GOT3 (cell line): ENCODE measurements at places on chromosomes 13 and 19.

GRCh38 chr19:52535771-52536447, 8.4 kb downstream of the ZNF808 start:
- no peak for DNase-seq

DNA sequence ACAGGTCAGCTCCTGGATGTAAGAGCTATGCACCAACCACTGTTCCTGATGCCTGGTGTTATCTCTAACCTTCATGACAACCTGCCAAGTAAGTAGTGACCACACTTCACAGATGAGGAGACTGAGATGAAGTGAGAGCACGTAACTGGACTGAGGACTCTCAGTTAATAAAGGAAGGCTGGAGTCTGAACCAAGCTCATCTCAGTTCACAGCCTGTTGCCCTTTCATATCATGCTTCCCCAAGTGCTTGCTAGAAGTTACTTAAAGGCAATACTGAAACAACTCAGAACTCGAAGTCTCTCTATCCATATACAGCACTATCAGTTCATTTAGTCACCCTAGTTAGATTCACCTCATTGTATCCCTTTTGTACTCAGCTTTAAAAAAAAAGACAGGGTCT, 119.7 kb downstream of the ABCC4 start:
- DNase-seq: no peak

GRCh38 chr13:104111031-104111430, 1044.8 kb upstream of the SLC10A2 start:
- DNase-seq: no peak

DNA sequence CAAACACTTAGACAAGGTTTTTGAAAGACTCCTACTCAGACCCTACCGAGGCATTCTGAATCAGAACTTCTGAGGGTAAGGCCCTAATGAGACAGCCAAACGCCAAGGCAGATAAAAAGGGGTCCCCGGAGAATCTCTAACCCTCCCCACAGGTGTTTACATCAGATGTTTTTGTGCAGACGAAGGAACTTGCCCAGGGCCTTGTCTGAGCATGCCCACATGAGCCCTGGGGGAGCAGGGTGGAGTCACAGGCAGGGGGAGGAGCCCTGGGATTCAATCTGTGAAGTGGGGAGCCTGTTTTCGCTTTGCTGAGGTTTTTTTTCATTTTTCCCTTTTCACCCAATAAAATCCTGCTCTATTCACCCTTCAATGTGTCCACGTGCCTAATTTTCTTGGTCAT, 61.6 kb upstream of the MED4 start:
- DNase-seq: no peak

DNA sequence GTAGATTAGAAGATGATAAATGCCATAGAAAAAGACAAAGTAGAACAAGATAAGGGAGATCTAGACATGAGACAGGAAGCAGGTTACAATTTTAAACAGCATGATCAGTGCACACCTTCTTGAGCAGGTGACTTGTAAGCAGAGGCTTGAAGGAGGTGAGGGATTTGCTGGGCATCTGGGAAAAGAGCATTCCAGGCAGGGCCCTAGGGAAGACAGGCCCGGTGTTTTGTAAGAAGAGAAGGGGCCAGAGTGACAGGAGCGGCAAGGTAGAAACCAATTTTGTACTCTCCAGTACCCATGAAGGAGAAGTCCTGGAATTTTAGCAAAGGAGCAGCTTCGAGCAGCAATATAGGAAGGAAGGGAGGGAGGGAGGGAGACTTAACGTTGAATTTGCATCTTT, 296.5 kb downstream of the MZT1 start:
- DNase-seq: no peak

- no peak for DNase-seq
Measured at GRCh38 chr13:101736566-101736965, 284.1 kb downstream of the ITGBL1 start.

- DNase-seq: no peak
Measured at GRCh38 chr19:48760504-48761205, 5.3 kb downstream of the FGF21 start.

- no peak for DNase-seq
Measured at GRCh38 chr13:57698851-57699250, 67.3 kb downstream of the PCDH17 start.

- DNase-seq: no peak
Measured at GRCh38 chr13:22061371-22061805, 390.5 kb downstream of the FGF9 start.

DNA sequence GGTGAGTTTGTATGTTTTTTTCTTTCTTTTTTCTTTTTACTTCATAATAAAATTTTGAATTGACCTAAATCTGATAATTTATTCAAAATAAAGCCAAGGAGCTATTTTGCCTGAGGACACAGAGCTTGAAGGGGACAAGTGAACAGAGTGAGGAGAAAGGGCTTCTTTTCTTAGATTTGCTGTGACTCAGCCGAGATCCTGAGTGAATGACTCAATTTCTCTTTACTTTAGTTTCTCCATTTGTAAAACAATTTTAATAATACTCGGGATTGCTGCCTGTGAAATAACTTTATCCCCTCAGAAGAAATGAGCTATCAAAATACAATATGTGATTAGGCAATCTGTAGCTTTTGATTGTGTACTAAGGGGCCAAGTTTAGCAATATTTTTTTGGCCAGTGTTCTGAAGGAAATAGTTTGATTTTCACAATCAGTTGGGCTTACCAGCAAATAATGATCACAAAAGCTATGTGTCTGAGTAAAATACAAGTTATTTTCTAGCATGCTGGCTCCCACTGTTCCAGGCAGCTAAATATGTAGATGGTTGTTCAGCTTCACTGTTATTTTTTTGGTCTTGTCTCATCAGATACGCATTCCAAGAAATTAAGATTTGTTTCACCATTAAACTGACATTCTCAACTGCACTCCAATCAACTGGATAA, 437.5 kb downstream of the FGF9 start:
- DNase-seq: no peak

- no peak for DNase-seq
Measured at GRCh38 chr19:20478936-20479335, 86.6 kb downstream of the ZNF737 start.

DNA sequence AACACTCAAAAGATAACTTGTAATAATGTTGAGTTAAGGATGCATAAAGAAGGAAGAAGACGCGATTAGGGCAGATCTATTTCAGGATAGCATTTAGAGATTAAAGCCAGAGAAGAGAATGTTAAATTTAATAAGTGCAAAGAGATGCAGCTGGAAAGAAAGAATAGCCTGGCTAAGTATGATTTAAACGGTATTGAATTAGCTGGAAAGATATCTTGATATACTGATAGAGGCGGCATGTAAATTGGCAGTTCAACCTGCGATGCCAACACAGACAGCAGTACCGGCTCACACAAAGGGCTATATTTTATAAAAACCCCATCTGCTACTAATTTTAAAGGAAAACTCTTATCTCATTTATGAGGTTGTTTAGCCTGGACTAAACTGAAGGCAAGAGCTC, 121.4 kb downstream of the ENOX1 start:
- no peak for DNase-seq

DNA sequence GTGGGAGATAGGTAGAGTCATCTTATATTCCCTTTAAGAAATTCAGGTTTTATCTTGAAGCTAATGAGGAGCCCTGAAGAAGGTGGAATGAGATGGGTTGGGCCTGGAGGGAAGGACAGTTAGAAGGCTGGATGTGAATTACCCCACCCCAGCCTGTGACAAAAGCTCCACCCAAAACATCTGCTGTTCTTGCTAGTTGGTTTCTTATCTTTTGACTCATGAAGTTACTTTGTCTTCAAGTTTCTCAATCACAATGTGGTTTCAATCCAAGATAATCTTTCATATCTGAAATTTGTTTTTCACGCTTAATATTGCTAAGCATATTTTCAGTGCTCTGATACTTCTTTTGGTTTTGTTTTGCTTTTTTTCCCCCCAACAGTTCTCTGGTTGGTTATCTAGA, 38.3 kb upstream of the HMGB1 start:
- DNase-seq: no peak

DNA sequence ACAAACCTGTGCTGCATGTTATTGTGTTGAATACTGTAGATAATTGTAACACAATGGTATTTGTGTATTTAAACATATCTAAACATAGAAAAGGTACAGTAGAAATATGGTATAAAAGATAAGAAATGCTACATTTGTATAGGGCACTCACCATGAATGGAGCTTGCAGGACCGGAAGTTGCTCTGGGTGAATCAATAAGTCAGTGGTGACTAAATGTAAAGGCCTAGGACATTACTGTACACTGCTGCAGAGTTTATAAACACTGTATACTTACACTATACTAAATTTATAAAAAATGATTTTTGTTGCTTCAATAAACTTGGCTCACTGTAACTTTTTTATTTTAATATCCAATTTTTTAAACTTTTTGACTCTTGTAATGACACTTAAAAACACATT, 34.4 kb downstream of the LMO7 start:
- no peak for DNase-seq

DNA sequence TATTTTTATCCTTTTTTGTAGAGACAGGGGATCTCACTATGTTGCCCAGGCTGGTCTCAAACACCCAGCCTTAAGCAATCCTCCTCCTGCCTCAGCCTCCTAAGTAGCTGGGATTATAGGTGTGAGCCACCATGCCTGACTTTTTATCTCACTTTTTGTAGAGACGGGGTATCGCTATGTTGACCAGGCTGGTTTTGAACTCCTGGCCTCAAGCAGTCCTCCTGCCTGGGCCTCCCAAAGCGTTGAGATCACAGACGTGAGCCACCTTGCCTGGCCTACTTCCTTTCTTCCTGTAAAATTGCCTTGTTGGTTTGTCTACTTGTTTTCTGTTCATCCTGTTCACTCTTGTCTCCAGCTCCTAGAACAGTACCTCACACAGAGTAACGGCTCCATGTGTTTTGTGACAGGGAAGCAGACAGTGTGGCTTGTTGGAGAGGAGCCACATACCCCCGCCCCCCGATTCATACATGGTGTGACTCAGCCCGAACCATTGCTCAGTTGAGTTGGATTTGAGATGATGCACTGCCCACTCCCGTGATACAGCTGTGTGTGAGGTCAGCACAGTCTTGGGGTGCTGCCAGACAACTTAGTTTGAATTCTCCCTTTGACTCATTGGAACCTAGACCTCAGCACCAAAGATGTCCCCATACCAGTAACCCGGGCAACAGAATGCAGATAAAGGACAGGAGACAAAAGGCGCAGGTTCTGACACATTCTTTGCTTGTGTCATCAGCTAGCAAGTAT, 34.2 kb downstream of the GPR42 start:
- DNase-seq: peak; percentile 70

GRCh38 chr19:44857837-44858236, 11.7 kb downstream of the NECTIN2 start:
- no peak for DNase-seq

DNA sequence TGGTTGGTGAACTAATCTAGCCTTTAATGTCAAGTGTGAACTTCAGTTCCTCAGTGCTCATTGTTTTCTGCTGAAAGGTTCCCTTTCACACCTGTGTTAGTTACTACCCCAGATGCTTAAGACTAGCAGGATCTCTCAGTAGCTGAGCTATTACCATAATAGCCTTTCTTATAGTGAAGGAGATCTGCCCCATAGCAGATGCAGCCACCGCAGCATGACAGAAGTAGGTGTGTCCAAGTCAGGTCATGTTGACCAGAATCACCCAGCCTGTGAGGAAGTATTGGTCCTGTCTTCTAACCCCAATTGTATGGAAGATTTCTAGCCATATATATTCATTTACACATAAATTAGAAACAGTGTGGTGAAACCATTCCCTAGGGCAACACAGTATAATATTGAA, 37.3 kb downstream of the ZAR1L start:
- DNase-seq: no peak

GRCh38 chr19:45901432-45901911, 941 bp downstream of the MYPOP start:
- DNase-seq: no peak

DNA sequence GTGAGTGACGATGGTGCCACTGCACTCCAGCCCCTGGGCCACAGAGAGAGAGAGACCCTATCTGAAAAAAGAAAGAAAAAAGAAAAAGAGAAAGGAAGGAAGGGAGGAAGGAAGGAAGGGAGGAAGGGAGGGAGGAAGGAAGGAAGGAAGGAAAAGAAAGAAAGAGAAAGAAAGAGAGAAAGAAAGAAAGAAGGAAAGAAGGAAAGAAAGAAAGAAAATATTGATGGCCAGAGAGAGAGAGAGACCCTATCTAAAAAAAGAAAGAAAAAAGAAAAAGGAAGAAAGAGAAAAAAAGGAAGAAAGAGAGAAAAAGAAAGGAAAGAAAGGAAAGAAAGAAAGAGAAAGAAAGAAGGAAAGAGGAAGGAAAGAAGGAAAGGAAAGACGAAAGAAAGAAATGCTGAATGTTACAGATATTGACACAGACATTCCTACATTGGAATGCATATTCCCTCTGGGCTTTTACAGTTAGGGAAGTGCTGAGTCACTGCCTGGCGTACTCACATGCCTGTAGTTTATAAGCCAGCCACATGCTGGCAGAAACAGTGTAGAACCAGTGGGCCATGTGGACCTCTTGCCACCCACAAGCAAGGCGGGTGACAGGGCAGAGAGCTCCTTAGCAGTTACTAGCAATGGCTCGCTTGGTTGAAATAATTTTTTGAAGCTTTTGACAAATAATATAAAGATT, 34.6 kb upstream of the SLC46A3 start:
- peak; percentile 15 for DNase-seq

DNA sequence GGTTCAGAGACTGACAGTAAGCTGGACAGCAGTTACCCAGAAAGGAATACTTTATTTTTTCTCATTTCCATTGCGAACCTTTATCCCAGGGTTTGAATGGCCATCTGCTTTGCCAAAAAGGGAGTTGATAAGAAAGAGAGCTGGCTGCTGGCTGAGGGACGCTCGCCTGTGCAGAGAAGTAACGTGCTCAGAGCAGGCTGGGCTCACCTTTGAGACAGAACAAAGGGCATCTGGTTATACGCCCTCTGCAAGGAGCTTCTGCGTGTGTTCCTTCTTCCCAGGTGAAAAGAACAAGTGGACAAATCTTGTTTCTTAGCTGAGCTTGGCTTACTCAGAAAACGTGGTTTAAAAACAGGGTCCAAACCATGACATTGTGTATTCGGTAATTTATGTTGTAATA, 47.4 kb downstream of the EFNB2 start:
- DNase-seq: no peak

- DNase-seq: no peak
Measured at GRCh38 chr19:10362259-10362658, 18.1 kb downstream of the TYK2 start.

GRCh38 chr13:90447034-90447733, 900.3 kb upstream of the MIR17HG start:
- DNase-seq: no peak
